H4 (cell line): ENCODE measurements at places on chromosomes 6 and 20.

DNA sequence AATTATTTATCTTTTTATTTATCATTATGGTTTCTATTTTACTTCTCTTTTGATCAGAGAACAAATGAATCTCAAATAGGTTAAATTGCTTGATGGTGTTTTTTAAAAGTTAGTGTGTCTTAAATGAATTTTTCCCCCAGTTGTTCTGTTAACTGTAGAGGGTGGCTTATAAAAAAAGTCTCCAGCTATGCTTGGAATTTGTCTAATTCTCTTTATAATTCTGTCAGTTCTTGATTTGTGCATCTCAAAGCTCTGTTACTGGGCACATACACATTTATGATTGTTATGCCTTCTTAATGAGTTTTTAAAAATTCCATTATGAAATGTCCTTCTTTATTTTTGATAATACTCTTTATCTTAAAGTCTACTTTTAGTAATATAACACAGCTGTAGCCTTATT lies 58.0 kb downstream of the LIN28B start:
- DNase-seq, result no peak

GRCh38 chr6:3794092-3794491 lies 42.6 kb upstream of the PXDC1 start:
- no peak for DNase-seq

GRCh38 chr6:134328138-134328537 lies 10.2 kb upstream of the SGK1 start:
- no peak for DNase-seq

- DNase-seq, result peak; percentile 97
Measured at GRCh38 chr6:28985462-28986164, 19.5 kb downstream of the ZNF311 start.

DNA sequence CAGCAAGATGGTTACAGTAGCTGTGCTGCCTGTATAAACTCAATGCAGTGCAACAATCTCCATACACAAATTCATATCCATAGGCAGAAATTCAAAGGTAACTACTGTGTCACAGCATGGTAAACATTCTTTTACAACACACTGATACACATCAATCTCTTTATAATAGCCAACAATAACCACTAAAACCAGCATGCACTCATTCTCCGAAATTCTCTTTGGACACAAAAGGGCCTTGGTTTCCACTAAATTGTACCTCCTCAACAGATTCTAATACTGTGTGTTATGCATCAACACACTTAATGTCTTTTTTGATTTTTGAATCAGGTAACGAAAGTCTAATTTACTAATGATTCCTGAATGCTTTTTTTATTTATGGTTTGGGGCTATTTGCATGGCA lies 1323.7 kb downstream of the GRIK2 start:
- no peak for DNase-seq

DNA sequence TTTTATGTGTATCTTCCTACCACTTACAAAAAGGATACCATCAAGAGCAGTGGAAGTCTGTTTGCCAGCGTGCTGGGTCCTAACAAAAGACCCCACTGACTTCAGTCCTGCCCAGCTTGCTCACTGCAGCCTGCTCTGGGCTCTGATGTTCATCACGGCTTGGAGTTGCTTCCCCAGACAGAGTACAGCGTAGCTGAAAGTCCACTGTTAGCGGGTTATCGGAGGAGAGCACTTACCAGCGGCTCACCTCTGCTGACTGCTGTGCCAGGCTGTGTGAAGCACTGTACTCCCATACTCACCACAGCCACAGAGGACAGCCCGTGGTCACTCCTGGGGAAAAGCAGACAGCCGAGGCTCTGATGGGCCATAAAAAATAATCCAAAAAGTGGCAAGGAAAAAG lies 40.2 kb downstream of the CTCFL start:
- DNase-seq, result no peak

DNA sequence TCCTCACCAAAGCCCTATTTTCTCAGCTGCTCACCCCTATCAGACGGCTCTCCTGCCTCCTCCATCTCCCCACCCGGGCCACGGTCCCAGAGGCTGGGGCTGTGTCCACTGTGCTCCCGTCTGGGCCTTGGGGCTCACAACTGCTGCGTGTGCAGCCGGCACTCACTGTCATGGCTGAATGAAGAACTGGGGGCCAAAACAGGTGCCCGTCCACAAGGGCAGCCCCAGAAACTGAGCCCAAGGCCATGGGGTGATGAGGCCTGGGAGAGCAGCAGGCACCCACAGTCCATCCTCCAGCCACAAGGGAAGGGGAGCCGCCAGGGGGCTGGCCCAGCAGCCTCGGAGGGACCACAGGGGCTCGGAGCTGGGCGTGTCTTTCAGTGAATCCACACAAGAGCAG lies 159.5 kb downstream of the DLL1 start:
- DNase-seq, result no peak

DNA sequence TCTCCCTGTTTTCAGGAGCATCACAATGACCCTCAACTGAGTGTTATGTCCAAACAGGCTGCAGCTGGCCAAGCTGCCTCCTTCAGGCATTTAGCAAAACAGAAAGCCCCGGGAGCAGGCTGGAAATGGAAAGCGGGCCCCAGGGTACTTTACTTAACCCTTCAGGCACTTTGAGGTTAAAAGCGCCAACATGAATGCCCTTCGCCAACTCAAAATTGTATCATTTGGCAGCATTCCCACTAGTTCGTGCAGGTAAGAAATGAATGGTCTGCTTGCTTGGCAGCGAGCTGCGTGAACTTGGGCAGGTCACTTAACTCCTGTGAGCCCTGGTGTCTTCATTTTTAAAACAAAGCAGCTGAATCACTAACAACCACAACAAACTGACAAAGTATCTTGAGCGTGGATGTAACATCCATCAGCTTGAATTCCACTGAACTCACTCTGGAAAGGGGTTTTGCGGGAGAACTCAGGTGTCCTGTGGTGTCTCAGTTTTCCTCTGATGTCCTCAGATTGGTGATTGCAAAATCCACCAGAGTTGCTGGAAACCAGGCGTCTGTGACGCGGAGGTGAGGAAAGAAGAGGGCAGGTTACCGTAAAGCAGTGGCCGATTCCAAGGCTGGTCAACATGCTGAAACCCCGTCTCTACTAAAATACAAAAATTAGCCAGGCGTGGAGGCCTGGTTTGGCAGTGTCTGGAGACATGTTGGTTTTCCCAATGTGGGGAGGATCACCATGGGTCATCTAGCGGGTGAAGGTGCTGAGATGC lies 118.8 kb upstream of the ZNF217 start:
- DNase-seq, result no peak

- DNase-seq, result no peak
Measured at GRCh38 chr20:59680852-59681251, 76.5 kb downstream of the PHACTR3 start.

GRCh38 chr6:152750694-152751093 lies at the start of gene VIP:
Gene VIP, plus strand, starts transcription at chr6:152750797. Its CDS starts 1,381 bp downstream, at chr6:152752178.
- no peak for DNase-seq

DNA sequence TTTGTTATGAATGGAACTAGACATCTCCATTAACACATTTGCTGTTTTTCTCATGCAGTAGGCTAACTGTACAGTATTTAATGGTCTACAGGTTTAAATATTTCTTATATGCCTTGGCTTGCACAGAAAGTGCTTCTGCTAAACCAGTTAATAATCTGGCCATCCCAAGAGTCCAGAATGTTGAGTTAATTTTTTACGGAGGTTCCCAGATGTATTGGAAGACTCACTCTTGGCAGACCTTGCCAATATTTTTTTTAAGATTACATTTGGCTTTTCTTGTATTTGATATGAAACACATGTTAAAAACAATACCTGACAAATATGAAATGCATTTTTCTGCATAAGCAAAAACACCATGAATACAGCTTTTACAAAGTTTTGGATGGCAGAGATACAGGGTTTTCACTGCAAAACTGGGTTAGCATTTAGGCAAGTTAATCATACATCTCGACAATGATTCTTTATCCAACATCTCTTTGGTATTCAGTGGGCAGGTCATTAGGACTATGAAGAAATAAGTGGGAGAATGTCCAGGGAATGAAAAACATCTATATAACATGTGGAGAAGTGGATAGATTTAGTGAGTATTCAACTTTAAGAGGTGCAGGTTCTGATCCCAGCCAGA lies 94.0 kb downstream of the SGK1 start:
- DNase-seq, result no peak

- no peak for DNase-seq
Measured at GRCh38 chr6:89887452-89888137, 6.7 kb upstream of the GJA10 start.

GRCh38 chr6:53411451-53411850 lies 62.7 kb upstream of the ELOVL5 start:
- DNase-seq, result no peak

- no peak for DNase-seq
Measured at GRCh38 chr20:62486484-62486883, 10.7 kb upstream of the GATA5 start.

DNA sequence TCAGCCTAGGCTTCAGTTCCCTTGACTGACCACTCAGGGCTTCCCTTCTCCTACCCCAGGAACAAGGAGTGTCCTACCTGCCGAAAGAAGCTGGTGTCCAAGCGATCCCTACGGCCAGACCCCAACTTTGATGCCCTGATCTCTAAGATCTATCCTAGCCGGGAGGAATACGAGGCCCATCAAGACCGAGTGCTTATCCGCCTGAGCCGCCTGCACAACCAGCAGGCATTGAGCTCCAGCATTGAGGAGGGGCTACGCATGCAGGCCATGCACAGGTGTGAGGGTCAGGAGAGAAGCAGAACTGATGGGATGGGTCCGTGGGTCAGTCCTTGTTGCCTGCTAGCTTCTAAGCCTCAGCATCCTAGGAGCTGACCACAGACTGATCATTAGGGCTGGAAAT lies 1.6 kb downstream of the RING1 start:
- DNase-seq, result no peak

- DNase-seq, result no peak
Measured at GRCh38 chr6:106533054-106533453, 96.2 kb downstream of the RTN4IP1 start.

- DNase-seq, result no peak
Measured at GRCh38 chr20:58293453-58293852, 16.1 kb upstream of the RAB22A start.

DNA sequence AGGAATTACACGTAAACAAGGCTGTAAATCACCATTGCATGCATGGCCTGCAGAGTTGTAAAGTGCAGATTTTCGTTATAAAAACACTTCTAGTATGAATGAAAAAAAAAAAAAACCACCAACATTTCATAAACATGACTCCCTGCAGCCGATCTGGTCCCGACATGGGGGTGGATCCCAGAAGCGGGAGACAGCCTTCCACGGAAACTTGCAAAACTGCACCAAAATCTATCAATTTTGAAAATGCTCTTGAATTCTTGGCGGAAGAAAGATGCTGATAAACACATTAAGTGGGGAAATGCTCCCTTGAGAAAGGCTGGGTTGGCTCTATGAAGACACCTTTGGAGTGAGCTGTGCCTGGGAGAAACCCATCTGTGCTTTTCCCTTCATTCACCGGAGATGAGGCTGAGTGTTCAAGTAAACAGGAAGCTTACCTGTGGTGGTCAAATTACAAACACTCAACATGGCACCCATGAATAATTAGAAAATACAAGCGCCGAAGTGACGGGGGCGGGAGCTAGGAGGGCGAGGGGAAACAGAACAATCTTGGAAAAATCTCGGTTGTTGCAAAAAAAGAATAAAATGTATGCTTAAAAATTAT lies 845 bp upstream of the ANKRD60 start:
- DNase-seq, result no peak

- DNase-seq, result no peak
Measured at GRCh38 chr20:51424270-51425117, 118.0 kb downstream of the NFATC2 start.

- peak; percentile 47 for DNase-seq
Measured at GRCh38 chr6:108581237-108581931, 20.7 kb downstream of the FOXO3 start.

GRCh38 chr20:58094160-58094559 lies 134.3 kb downstream of the ANKRD60 start:
- DNase-seq, result no peak

DNA sequence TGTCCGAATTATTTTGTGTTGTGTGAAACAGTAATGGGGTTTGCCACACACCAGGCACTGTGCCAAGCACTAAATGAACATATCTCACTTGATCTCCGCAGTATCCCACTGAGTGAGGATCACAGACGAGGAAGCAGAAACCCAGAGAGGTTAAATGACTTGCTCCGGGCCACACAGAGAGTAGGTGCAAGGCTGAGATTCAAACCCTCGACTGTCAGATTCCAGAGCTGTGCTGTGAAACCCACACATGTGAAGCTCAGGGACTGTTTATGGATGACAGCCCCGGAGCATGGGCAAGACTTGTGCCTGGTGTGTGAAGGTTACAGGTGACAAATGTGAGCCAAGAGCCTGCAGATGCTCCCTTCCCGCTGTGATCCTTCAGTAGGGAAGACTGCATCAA lies 87.8 kb upstream of the SIRPA start:
- no peak for DNase-seq

DNA sequence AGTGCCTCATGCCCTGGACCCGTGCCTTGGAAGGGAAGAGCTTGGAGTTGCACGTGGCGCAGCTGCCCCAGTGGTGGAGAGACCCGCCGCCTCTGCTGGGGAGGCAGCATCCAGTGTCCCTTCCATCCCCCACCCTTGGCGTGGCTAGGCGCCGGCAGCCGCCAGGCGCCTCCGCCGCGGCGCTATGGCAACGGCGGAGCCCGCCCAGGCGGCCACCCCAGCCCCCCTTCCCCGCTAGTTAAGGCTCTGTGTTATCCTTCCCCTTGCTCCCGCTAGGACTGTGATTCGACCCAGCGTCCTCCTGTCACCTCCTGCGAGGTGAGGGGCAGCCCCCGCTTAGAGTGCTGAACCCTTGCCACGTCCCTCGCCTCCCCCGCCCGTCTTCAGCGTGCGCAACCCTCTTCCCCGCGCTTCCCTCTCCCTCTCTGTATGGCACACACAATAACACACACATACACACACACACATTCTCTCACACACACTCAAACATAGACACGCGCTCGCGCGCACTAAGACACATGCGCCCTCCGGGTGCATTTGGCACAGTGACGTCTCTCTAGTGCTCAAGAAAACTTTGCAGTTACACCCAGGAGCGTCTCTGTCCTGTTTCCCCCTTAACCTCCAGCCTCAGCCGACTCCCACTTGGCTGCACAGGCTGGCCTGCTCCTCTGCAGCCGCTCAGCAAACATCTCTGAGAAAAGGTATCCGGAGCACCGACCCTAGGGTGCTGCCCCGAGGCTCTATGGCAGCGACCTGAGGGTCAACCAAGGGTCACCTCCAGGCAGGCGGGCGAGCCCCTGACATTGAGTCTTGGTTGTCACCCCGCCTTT lies 8.5 kb downstream of the GRIK2 start:
- no peak for DNase-seq
